Cortex of kidney (tissue), 1 donor: ENCODE measurements at places on chromosomes 1 and 21.

- no peak for DNase-seq
These were observed 29.4 kb downstream of the VPS26C start for GRCh38 chr21:37237764-37238163.

- DNase-seq: no peak
These were observed 9.7 kb downstream of the CD2 start for GRCh38 chr1:116763787-116764465.

DNA sequence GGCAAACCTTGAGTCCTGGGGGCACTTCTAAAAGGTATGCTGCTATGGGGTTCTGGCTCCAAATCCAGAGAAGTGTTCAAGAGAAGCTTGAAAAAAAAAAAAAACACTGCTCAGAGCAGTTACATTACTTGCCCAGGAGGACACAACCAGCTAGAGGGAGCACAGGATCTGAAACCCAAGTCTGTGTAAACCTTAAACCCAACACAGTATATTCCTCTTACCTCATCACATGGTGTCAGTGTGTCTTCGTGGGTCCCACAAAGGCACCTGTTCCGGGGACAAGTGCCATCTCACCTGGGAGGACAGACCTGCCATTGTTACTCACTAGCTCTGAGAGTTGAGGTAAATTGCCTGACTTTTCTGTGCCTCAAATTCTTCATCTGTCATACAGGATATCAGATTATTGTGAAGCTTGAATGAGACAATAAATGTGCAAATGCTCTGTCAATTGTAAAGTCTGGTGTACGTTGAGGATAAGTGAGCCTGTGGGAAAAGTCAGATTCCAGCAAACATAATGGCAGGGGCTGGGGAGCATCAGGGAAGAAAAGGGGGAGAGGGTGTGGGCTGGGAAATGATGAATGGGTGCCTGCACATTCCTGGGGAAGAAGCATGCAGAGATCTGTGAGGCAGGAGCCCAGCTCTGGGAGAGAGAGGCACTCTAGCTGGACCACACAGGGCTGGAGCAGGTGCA is 170.4 kb upstream of the ZC3H12A start:
- no peak for DNase-seq

- DNase-seq: no peak
These were observed 26.2 kb downstream of the TP73 start for GRCh38 chr1:3678361-3679097.

GRCh38 chr1:212021563-212021962 is 13.8 kb downstream of the INTS7 start:
- no peak for DNase-seq

GRCh38 chr21:29751473-29752185 is 188.2 kb downstream of the GRIK1 start:
- DNase-seq: no peak

DNA sequence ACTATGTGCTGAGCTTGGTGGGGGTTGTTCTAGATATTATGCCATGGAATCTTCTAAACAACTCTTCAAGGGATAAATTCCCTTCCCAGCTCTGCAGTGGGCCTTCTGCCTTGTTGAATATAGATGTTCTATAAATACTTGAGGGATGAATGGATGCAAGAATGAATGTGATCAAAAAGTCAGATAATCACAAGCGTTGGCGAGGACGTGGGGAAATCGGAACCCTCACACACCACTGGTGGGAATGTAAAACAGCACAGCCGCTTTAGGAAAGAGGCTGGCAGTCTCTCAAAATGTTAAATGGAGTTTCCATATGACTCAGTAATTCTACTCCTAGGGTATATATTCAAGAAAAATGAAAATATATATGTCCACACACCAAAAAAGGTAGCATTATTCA is 19.0 kb downstream of the SDC3 start:
- DNase-seq: no peak

- DNase-seq: no peak
These were observed 44.2 kb downstream of the OSBPL9 start for GRCh38 chr1:51661081-51661518.

DNA sequence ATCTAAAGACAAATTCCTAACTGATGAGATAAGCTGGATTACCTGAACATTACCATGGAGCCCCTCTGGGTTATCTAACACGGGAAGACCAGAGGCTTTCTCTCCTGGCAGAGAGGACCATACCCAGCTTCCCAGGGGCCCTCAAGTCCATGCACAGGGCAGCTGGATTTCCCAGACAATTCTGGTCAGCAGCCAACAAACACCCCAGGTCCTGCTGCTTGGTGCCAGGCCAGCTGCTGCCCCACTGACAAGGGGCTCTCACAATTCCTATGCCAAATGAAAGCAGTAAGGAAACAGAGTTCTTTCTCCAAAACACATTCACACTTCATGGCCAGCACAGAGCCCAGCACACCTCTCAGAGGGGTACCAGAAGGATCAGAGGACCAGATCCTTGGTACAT is 114.2 kb downstream of the HLCS start:
- no peak for DNase-seq

GRCh38 chr1:3633344-3634058 is 8.7 kb downstream of the TPRG1L start:
- DNase-seq: no peak

GRCh38 chr1:239244084-239244483 is 142.3 kb upstream of the CHRM3 start:
- no peak for DNase-seq

- no peak for DNase-seq
These were observed 743.8 kb upstream of the NEGR1 start for GRCh38 chr1:73026114-73026513.

DNA sequence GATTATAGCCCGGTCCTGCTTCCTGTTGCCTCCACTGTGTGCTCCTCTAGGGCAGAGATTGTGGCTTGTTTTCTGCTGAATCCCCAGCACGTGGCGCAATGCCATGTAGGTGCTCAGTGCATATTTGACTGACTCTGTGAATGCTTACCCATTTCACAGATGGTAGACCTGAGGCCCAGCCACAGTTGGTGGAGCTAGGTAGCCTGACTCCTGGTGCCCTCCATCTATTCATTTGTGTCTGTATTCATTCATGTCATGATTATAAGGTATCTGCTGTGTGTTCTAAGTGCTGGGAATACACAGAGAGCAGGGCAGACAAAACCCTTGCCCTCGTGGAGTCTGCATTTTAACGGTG is 22.5 kb downstream of the TNFRSF1B start:
- DNase-seq: no peak

- DNase-seq: no peak
These were observed 597.3 kb upstream of the ADGRL4 start for GRCh38 chr1:79603843-79604242.

GRCh38 chr1:72431810-72432209 is 149.5 kb upstream of the NEGR1 start:
- no peak for DNase-seq

DNA sequence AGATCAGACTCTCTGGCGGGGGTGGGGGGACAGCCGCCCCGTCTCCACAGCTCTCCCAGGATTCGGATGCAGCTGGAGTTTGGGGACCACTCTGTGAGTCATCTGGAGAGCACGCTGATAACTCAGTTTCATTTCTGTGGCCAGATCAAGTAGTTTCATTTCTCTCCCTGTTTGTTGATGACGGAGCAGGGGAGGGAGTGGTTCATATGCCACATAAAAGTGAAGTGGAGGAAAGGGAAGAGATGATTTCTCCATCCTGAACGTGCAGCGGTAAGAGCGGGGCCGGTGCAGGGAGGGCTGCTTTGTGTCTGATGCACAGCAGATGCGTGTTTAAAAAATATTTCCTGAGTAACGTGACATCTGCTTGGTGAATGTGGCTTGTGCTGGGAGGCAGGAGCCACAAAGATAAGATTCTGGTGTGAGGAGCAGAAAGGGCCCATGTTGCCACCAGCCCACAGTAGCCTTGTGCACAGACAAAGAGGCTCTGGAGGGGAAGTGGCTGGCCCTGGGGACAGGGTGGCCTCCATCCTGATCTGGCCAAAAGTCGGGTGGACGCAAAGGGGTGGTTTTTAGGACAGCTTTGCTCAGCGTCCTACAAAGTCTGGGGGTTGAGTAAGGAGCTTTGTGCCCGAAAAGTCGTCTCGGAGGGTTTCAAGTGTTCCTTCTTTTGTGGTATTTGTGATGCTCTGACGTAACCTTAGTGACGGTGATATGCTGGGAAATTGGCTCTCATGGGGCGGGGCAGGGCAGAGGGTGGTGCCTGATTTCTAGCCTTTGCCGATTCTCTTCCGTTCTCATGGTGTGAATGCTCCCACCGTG is at the start of gene MX2:
TSS of gene MX2 (plus strand) at position 242 of the 819 bp plus-strand sequence. CDS start 14,880 bp downstream, outside the sequence.
- no peak for DNase-seq

GRCh38 chr1:228472655-228473054 is 14.5 kb upstream of the RNF187 start:
- no peak for DNase-seq

DNA sequence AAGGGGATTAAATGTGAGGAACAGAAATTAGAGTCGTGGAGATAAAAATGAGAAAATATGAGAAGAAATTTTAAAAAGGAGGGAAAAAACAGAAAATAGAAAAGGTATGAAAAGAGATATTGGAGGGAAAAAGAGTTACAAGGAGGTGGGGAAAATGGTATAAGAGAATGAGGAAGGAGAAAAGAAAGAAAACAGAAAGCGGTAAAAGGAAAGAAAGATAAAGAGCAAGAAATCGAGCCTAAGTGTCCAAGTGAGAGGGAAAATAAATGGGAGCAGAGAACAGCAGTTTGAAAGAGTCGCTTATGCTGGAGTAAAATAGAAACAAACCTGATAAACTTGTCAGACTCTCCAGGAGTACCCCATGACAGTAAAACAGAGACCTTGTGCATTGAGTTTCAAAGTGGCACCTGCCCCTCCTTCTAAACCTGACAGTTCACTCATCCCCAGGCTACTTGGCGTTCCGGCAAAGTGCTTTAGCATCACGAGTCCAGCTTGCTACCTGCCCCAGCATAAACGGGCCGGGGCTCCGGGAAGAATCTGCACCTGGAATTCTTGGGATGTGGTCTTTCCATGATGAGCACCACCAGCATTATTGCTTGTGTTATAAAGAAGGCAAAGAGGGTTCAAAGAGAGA is 585 bp downstream of the NEGR1 start:
- no peak for DNase-seq

DNA sequence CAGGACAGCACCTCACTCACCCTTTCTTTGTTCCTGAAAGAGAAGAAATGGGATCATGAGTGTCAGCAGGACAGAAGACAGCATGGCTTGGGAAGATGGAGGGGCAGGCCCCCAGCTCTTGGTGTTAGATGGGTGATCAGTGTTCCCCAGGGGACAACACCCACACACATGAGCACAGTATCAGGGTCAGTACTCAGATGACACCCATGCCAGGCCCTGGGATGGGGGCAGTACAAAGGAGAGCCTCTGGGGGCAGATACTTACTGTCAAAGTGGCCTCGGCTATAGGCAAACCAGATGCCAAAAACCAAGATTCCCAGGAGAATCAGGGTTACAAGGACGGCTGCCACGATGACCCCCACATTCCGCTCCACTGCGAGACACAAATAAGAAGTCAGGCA is 21.6 kb downstream of the F11R start:
- DNase-seq: no peak

- DNase-seq: no peak
These were observed at the start of gene NUP210L for GRCh38 chr1:154154534-154155191. NUP210L (minus strand) TSS chr1:154155073.

GRCh38 chr1:28971980-28972771 is 57.8 kb downstream of the EPB41 start:
- DNase-seq: no peak

DNA sequence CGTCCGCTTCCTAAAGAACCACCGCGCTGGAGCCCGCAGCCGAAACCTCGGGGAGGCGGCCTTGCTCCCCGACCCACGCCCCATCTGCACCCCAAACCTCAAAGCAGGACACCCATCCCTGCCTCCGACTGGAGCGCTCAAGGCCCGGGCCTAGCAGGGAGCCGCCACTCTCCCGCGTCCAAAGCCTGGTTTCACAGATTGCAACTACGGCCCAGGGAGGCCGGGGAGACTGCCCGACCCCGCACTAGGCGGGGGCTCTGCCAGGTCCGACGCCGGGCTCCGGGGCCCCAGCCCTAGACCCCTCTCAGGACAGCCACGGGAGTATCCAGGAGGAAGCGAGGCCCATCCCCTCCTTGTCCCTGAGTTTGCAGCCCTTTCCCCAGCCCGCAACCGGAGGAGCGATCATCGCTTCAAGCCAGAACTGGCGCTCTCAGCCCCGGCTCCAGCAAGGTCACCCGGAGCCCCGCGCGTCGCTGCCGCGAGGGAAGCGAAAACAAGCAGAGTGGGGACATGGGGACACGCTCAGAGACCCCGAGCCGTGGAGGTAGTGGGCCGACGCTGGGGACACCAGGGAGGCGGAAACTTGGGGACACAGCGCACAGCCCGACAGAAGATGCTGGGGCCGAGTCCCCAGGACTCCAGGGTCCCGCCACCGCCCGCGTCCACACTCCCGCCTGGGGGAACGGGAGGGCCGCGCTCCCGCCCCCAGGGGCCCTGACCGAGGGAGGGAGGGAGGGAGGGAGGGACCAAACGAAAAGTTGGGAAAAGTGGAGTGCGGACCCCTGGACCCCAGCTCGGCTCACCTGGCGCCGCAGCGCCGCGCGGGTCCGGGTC is 433 bp downstream of the TMEM200B start:
- DNase-seq: no peak

GRCh38 chr1:217135987-217136894 is 413.0 kb upstream of the ESRRG start:
- no peak for DNase-seq

DNA sequence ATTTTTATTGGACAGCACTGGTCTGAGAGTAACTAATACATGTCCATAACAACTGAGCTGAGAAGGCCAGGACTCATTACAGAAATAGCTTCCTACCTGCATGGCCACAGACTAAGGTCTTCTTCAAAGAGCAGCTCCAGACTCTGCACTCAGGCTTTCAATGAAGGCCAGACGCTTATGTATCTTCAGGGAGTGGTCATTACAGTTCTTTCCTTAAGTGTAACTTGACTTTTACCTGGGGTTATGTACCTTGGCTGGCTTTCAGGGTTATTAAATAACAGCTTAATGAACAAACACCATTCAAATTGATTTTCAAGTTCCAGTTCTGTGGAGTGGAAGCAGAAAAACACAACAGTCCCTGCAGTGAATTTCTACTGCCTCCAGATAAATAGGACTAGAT is 23.8 kb upstream of the SLC22A15 start:
- no peak for DNase-seq

GRCh38 chr21:34890724-34891612 is 158.1 kb downstream of the RUNX1 start:
- no peak for DNase-seq

DNA sequence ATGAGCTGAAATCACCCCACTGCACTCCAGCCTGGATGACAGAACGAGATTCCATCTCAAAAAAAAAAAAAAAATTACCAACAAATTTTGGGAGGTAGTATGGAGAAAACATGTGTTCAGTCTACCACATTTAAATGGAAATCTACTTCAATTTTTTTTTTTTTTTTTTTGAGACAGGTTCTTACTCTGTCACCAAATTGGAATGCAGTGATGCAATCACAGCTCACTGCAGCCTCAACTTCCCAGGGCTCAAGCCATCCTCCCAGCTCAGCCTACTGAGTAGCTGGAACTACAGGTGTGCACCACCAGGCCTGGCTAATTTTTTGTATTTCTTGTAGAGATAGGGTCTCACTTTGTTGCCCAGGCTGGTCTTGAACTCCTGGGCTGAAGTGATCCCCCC is 82.1 kb downstream of the GFI1 start:
- DNase-seq: no peak

DNA sequence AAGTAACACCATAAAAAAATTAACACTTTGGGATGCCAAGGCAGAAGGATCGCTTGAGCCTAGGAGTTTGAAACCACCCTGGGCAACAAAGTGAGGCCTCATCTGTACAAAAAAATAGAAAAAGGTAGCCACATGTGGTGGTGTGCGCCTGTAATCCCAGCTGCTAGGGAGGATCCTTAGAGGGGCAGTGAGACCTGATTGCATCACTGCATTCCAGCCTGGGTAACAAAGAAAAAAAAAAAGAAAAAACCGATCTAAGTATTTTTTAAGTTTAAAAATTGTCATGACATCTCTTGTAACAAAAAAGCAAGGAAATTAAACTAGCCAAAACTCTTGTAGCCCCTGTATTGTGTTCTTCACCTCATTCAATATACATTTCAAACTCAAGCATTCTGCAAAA is 39.5 kb downstream of the ZZZ3 start:
- no peak for DNase-seq
